ENCODE measurements at places on chromosomes 1 and 21.
A peak's percentile ranks its signal among the peaks of the same experiment; 100 is the strongest.

GRCh38 chr1:18794561-18794960 is 64.9 kb downstream of the TAS1R2 start:
- no peak for DNase-seq

DNA sequence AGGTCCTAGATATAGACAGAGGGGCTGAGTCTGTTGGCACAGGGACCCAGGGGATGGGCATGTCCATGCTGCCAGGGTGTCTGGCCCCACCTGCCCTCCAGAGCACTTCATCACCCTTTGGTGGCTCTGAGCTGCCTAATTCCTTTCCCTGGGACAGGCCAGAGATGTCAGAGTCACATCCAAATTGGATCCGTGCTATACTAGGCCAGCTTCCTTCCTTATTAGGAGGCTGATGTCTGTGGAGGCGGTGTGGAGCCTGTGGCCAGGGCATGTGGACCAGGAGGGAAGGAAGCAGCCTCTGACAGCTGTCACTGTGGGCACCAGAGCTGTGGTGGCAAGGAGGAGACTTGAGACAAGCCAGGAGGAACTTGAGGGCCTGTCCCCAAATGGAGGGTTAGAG is 77.7 kb upstream of the TMEM51 start:
- DNase-seq, result no peak

- peak; percentile 82 for DNase-seq
Observed at GRCh38 chr1:12180315-12180714, 13.5 kb downstream of the TNFRSF1B start.

DNA sequence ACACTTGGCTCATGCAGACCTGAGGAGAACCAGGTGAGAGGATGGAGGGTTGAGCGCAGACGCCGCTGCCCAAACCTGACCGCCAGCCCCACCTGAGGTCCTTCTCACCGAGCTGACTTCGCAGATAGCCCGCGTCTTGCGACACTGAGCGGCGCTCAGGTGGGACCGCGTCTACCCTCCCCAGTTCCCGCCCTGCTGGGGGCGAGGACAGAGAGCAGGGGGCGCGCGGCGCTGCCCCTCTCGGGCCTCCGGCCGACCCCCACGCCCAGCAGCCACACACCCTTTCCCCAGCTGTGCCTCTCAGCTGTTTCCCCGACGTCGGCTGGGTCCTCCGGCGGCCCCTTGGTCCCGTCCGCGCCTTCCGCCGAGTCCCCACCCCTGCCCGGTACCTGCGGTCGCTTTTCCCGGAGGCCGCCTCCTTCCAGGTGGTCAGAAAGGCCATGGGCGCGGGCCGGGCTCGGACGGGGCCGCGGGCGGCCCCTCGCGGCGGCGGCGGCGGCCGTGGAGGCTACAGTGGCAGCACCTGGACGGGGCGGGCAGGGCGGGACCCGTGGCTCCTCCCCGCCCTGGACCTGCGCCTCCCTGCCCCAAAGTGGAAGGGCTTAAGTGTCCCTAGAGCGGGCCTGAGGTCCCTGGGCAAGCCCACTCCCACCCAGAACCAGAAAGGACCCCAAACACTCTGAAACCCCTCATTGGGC is 14.4 kb upstream of the TTC39A start:
- DNase-seq, result no peak

DNA sequence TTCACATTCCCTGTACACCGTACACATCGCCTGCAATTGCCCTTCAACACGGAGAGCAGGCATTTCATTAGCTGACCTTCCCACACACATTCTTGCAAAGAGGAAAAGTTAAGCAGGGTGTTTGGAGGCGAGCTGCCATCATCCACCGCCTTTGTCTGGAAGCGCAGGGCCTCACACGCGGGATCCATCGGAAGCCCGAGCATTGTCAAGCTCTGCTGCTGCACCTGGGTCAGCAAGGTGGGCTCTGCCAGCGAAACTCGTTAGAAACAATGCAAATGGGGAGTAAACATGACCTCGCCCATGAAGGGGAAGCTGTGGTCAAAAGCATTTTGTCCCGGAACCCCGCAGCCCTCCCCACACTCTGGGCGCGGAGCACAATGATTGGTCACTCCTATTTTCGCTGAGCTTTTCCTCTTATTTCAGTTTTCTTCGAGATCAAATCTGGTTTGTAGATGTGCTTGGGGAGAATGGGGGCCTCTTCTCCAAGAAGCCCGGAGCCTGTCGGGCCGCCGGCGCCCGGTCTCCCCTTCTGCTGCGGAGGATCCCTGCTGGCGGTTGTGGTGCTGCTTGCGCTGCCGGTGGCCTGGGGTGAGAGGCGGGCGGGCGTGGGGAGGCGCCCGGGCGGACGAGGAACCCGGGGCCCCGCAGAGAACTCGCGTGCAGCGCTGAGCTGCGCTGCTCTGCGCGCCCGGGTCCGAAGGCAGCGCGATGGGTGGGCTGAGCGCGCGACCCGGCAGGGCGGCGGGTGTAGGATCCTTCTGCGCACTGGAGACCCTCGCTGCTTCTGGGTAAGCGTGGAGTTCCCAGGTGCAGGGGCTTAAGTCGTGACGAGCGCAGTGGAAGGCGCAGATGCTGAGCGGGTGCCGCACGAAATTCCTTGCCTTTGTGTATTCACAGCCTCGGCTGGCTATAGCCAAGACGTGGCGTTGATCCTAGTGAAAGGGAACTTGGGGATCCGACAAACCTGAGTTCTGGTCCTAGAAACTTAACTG is at the start of gene CR1:
TSS of gene CR1 (plus strand) at position 357 of the 992 bp plus-strand sequence. CDS start at position 468, 111 bp downstream.
- no peak for DNase-seq

GRCh38 chr1:234154320-234155251 is 218.7 kb upstream of the COA6 start:
- no peak for DNase-seq

GRCh38 chr1:221698579-221699349 is 43.1 kb downstream of the DUSP10 start:
- DNase-seq, result no peak

GRCh38 chr1:220149742-220150141 is 55.8 kb downstream of the IARS2 start:
- no peak for DNase-seq

GRCh38 chr1:119115311-119115710 is 25.1 kb downstream of the WARS2 start:
- DNase-seq, result no peak

- no peak for DNase-seq
Observed at GRCh38 chr1:186775036-186775435, 53.7 kb upstream of the PLA2G4A start.

DNA sequence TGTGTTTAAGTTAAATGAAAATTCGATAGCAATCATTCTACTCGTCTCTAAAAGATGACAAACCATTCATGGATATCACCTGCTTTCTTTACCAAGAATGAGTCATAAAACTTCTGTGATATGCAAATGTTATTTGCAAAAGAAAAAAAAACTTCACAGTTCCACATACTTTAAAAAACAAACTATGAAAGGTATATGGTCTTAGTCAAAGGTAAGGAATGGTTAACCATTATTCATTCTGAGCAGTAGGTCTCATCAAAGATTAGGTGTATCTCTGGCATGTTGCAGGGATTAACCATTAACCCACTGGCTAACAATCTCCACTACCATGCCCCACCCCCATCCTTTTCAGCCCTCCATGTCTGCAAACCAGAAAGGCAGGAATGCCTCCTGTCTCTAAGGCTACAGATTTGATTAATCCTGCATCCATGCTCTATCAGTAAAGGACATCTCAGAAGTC is 44.4 kb downstream of the PTPN14 start:
- no peak for DNase-seq

DNA sequence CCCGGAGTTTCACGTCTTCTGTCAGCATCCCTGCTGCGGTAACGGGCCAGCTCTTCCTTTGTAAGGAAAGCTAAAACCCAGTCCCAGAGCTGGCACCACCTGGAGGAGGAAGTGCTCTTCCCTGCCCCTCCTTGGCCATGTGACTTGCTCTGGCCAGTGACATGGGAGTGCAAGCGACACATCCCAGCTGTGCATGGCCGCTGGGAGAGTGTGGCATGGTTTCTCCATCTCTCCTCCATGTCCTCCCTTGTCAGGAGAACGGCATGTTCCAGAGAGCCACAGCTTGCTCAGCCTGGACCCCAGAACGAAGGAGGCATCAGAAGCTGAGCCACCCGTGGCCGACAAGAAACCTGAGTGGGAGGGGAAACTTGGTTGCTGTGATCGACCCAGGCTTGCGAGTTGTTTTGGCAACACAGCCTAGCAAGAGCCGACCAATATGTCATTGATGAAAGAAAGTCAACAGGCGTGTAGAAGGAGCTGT is 2.7 kb upstream of the PRXL2B start:
- no peak for DNase-seq

GRCh38 chr1:4275083-4275482 is 375.0 kb upstream of the C1orf174 start:
- DNase-seq, result no peak

GRCh38 chr1:187157552-187157951 is 328.8 kb downstream of the PLA2G4A start:
- no peak for DNase-seq

GRCh38 chr1:115714572-115715141 is 53.9 kb downstream of the CASQ2 start:
- no peak for DNase-seq

- DNase-seq, result no peak
Observed at GRCh38 chr1:25927521-25928265, 21.5 kb upstream of the STMN1 start.

DNA sequence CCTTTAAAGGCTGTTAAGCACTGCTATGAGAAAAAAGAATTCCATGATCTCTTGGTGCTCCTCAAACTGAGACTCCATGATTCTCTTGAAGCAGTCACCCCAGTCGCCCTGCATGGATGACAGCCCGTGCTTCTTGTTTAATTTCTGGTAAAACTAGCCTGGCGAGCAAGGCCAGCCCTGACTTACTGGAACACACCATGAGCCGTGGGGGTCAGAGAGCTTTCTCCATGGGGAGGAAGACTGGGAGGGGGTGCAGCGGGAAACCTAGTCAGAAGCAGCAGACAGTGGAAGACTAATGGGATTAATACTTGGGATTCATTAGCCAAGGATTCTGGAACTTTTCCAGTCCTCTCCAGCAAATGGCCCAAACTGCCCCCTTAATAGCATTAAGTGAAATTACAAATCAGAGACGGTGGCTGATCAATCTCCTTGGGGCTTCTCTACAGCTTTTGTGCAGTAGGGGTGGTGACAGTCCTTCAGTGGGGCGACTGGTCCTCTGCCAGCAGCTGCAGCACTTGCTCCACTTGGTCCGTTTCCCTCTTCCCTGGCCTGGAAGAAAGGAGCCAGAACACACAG is 57.2 kb upstream of the LRRN2 start:
- peak; percentile 5 for DNase-seq

DNA sequence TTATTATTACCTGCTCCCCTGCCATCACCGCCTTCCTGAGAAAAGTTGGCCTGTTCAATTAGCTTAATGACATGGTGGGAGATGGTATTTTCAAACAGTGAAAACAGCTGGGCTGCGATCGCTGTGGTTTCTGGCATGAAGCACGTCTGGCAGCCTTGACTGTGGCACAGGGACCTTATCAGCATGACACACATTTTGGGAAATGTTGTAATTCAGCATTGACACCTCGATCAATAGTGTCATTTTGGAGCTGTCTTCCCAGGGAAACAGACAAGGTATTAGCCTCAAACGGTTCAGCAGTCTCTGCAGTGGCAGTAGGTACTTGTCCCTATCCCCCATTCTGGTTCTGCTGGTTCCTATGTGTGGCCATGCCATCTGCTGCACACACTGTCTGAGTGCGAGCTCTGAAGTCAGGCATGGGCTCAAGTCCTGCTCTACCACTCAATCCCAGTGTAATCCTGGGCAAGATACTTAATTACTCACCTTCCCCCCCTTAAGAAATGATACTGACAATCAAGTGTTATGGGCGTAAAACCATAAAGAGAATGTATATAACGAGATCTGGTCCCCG is 154.5 kb upstream of the KCND3 start:
- no peak for DNase-seq

GRCh38 chr1:91529856-91530255 is 29.2 kb downstream of the CDC7 start:
- DNase-seq, result no peak

DNA sequence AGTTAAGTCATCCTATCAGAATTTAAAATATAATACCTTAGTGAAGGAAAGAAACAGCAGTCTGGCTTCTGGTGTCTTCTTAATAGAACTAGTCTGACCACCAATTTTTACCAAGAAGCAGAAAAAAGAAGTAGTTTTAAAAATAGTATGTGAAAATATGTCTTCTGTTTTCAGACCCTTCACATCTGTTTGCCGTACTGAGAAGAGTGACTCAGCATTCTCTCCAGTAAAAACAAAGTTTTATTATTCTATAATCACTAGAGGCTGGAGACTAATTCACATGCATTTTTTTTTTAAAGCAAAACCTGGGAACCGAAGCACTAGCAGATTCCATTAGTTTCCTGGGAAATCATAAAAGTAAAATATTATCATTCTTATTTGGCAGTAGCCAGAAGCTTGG is 163.8 kb downstream of the COL24A1 start:
- DNase-seq, result no peak

GRCh38 chr1:21834666-21835065 is 22.6 kb downstream of the LDLRAD2 start:
- DNase-seq, result no peak

DNA sequence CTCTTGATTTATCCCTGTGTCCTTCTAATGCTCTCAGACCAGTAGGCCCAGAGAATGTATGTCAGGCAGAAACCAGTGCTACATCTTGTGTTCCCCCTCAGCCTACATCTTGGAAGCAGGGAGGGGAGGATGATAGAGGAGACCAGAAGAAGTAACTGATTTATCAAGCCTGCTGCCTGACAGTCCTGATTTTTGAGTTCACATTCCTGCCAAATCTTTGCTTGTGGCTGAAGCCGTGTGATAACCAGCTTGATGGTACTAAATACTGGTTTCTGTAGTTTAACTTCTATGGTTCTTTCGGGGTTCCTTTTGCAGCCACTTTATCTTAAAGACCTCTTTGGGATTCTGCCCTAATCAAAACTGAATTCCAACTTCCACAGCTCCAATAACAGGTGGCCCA is 59.7 kb upstream of the WDR26 start:
- no peak for DNase-seq

- DNase-seq, result no peak
Observed at GRCh38 chr1:18666317-18666920, 35.8 kb downstream of the PAX7 start.

- DNase-seq, result no peak
Observed at GRCh38 chr1:76262601-76263000, 188.1 kb downstream of the ST6GALNAC3 start.

DNA sequence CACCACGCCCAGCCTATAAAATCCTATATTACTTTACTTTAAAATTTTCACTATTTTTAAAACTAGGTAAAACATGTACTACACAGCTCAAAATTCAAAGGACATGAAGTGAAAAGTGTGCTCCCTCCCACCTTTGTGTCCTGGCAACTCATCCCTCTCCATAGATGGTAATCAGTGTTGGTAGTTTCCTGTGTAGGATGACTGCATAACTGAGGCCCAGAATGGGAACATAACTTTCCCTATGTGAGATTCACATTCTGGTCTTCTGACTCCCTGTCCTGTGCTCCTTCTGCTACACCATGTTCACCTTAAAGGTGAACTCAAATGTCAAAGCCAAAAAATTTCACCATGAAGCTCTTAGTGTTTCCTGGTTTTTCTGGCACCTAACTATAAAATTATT is 39.3 kb downstream of the XKR8 start:
- no peak for DNase-seq

Measured in right atrium auricular region (tissue), 2 donors.